Keratinocyte (primary cell): ENCODE measurements at places on chromosomes 5 and 9.

GRCh38 chr9:13832446-13832845 is 481.5 kb downstream of the NFIB start:
- no peak for DNase-seq

DNA sequence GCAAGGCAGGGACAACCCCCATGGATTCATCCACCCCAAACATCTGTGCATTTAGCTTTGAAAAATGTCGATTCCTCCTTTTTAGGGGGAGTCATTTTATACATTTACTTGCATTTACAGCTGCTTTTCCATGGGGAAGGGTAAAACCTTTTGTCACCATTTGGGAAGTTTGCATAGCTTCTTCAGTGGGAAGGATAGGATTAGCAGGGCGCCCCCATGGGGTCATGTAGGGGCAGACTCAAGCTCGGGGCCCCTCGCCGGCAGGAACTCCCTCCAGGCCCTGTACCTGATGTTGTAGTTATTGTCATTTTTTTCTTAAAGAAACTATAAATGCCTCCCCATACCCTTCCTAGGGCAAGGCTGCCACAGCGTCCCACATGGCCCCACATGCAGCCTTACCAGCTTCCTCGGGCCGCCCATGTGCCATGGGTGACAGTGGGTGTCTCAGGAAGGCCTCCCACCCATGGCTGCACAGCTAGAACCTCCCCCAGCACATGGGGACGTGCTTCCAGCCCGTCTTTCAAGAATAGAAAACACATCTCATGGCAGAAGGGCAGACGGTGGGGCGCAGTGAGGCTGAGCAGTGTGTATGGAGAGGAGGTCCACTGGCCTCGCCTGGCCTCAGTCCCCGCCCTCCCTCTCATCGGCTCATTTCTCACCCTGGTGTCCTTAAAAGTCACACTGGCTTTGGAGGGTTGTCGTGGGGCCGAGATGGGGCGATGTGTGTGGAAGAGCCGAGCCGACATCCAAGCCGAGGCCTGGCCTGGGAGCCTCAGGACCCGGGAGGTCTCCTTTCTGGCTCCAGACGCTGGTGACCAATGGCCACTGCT is 76.1 kb upstream of the OTULINL start:
- DNase-seq = no peak

DNA sequence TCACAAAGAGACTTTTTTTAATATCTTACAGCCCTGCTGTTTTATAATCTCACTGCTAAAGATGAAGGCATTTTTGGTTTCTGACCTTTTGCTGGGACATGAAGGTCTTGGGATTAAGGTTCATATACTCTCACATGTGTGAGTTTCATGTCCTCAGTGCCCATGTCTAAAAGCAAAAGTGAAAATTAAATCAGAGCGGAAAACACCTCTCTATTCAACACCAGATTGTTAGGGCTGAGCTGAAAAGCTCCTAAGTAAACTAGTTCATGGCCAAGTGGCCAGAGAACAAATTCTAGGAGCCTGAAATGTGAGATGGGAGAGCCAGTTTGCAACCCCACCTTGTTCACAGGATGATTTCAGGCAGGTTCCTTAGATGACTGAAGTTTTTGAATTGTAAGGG is 110.9 kb downstream of the GRIA1 start:
- no peak for DNase-seq

GRCh38 chr5:174750711-174751110 is 26.3 kb downstream of the MSX2 start:
- DNase-seq = no peak

- no peak for DNase-seq
These were observed 46.8 kb upstream of the CD180 start for GRCh38 chr5:67243349-67243748.

- DNase-seq = no peak
These were observed 15.6 kb downstream of the TICAM2 start for GRCh38 chr5:115586525-115587146.

DNA sequence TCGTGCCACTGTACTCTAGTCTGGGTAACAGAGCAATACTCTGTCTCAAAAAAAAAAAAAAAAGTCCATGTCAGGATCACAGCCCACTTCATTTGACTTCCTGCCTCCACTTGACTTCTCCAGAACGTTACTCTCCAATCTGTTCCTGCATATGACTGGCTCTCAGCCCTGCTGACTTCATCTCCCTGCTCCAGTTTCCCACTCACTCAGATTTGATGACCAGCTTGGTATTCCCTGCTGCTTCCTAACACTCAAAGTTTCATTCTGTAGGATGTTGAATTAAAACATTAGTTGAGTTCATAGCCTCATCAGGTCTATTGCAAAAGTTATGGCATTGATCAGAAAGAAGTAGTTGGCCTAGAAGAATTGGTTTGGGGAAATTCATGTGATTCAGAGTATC is 52.3 kb downstream of the UGCG start:
- no peak for DNase-seq

GRCh38 chr5:39076757-39077728 is 2.8 kb upstream of the RICTOR start:
- no peak for DNase-seq
